ENCODE measurements at places on chromosomes 6 and 20.

DNA sequence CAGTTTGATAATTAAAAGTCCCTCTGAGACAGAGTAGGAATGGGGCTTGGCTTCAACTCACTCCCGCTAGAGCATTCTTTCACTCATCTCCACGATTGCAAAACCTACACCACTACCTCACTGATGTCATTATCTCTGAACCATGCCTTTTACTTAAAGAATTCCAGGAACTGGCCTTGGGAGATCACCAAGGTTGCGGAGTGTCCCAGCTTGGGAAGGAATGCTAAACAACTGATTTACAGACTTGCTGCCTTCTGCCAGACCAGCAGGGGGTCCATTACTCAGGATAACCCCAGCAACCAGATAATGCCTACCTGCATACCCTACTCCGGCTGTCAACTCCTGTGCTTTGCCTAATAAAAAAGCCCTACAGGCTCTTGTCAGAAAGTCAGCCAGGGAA, 102.2 kb upstream of the RALGAPA2 start:
- no peak for DNase-seq

DNA sequence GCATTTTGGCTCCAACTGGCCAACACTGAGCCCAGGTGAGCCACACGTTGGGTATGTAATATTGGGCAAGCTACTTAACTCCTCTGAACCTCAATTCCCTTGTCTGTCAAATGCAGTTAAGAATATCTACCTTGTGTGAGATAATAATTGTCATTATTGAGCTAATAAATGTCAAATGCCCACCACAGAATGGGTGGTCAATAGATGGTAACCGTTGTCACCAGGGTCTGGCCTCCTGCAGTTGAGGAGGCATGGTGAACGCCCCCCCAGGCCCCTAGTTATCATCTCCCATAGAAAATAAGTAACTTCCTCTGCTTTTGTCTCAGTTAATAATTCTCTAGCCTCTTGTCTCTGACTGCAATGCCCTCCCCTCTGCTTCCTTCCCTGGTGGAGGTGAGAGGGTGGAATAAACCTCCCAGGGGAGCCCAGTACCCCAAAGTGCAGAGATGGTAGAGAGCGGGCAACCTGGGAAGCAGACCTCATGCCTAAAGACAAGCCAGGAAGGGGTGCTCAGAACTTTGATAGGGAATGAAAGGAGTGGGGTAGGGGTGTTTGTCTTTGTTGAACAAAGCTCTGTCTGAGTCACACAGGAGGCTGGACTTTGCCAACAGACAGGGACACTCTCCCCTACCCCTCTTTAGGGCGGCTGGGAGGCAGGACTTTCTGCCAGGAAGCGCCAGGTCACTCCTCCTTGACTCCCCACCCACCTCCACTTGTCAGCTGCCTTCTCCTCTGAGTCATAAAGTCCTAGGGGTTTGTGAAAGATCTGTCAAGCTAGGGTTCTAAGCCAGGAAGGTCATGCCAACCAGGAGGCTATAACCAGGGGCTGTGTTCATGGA, 1.3 kb upstream of the UNC5CL start:
- no peak for DNase-seq

DNA sequence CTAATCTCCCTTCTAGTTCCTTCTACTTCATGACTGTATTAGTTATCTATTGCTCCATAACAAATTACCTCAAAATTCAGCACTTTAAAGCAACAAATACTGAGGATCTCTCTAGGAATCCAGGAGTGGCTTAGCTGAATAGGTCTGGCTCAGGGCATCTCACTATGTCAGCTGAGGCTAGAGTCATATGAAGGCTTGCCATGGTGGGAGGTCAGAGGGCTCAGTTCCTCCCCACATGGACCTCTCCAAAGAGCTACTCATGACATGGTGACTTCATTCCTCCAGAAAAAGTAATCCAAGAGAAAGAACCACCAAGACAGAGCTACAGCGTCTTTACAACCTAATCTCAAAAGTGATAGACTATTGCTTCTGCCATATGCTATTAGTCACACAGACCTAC, 70.2 kb upstream of the PRND start:
- DNase-seq: no peak

GRCh38 chr6:104908031-104908887, 48.5 kb upstream of the HACE1 start:
- no peak for DNase-seq

DNA sequence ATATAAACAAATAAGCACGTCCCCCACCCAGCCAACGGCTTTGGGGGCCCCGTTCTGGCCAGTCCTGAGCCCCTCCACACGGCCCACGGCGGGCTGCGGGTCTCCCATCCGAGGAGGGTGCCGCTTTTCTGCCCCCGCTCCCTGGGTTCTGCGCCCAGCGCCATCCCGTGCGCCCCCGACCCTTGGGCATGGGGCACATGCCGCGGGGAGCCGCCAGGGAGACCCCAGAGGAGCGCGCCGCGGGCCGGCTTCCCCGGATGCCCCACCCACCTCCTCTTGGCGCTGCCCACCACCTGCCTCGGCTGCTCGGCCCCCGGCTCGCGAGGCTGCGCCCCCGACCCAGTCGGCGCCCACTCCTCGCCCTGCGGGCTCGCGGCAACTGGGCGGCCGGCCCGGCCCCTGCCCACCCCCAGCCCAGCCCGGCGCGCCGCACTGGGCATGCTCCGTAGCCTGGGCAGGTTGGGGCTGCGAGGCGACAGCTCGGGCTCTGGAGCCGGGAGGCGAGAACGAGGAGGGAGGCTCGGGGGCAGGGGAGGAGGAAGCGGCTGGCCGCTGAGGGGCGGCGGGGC, 570 bp upstream of the PLCB4 start:
- no peak for DNase-seq

DNA sequence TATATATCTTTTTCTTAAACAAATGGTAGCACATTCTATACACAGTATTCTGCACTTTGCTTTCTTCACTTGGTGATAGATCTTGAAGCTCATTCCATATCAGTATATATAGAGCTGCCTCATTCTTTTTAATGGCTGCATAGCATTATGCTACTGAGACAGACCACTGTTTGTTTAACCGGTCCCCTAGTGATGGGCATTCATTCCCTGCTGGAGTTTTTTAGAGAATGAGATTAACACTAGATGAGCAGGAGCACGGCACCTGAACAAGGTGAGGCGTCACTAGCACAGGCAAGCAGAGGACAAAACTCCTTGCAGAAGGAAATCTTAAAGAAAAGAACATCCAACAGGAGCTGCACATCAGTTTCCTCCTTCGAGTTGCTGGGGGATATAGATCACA, 69.6 kb downstream of the GNAS-AS1 start:
- DNase-seq: no peak

GRCh38 chr6:11500008-11500407, 37.5 kb upstream of the TMEM170B start:
- DNase-seq: no peak

DNA sequence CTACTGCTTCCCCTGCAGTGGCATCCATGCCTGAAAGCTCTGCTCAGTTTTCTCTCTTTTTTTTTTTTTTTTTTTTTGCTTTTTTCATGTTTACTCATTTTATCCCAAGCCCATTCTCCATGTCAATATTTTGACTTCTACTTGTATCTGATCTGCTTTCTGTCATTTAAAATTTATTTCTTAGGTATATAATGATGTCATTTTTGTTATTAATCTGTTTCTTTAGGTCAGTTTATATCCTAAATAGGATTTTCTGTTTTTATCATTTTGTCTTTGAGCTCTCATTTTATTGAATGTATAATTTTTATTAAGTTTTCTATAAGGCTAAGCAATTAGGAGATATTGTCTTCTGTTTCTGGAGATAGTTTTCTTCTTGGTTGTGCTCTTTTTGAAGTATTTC, 138.5 kb upstream of the PMEPA1 start:
- no peak for DNase-seq

DNA sequence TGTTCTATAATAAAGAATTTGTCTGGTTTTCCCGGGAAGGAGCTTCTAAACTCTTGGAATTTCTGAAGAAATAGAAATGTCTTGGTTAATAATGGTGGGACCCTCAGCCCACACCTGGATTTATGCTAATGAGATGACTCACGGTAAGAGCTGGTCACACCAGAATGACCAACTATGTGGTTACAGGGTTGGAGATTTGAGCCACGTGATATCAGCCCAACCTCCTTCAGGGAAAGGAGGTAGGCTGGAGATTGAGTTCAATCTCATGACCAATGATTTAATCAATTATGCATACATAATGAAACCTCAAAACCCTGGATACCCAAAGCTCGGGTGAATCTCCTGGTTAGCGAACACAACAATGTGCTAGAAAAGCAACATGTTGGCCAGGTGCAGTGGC, 22.1 kb upstream of the CDKN1A start:
- no peak for DNase-seq

DNA sequence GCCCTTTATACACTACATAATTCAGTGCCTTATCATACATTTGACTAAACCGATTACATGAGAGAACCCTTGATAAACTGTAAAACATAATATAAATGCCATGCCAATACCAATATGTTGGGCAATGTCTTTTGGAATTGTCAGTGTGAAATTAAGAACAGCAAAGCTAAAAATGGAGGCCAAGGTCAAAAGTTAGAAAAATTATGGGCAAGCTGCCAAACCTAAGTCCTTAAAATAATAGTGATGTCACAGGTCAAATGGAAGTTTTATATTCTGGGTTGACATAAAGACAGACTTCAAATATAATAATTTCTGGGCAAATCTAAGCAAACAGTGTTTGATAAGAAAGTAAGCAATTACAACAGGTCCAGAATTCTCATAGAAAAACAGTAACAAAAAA, 696.7 kb downstream of the RNF144B start:
- no peak for DNase-seq

DNA sequence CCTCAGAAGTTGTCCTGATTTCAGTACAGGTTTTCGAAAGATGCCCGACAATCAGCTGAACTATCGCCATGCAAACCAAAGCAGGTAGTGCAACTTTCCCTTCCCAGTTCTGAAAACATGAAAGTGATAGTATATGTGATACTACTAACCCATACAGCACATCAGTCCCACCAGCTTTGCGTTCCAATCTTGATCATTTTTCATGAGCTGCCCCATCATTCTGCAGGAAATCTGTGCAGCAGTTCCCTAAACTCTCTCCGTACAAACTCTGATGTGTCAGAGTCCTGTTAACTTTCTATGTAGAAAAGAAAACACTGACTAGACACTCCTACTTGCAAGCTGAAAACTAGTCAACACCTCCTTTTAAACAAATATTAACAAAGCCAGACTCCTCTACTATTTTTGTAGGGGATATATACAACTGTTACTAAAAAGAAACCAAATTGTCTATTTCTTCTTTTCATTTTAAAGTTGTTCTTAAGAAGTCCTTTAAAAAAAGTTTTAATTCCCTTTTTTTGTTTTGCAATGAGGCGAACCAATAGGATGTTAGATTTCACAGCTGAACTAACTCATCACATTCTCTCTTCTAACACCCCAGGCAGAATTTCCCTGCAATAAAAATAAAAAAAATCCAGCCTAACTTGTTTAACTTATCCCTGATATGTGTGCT, 99.6 kb upstream of the DST start:
- no peak for DNase-seq

GRCh38 chr6:137903933-137904821, 37.1 kb downstream of the TNFAIP3 start:
- no peak for DNase-seq

- no peak for DNase-seq
Measured at GRCh38 chr6:31354864-31355582, 2.0 kb downstream of the HLA-B start.

DNA sequence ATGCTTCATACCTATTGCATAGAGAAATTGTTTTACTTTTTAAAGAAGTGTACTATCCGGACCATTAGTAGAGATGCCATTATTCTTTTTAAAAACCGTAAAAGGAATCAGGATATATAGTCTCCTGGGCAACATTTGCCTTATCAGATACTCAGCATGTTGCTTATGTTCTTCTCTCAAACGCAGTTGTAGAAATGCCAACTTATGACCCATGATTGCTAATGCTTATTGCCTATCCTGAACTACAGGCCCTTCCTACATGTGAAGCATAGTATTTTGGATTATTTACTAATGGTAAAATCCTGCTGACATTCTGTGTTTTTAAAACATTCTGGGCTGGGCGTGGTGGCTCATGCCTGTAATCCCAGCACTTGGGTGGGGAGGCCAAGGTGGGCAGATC, 99.5 kb downstream of the FOXO3 start:
- DNase-seq: no peak

DNA sequence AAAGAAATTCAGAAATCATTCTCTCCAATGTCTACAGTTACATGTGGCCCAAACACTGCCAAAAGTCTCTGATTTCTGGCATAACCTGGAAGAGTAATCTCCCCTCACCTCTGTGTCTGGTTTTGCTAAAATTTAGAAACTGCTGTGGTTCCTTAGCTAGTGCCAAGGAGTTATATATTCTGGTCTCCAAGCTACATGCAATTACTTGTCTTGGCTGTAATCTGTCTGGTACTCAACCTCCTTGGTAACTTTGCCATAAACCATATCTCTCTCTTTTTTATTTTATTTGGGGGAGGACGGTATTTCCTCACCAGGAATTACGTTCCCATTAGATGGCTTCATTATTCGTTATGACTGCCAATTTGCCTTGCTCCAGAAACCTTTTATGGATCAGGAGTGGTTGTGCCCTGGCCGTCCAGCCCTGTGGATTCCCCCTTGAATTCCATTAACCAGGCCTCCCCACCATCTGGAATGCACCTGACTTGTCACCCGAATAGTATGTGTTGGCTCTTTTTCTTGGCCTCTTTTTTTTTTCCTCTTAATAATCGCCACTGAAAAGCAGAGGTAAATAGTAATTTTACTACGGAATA, 400.0 kb downstream of the CD83 start:
- DNase-seq: no peak

DNA sequence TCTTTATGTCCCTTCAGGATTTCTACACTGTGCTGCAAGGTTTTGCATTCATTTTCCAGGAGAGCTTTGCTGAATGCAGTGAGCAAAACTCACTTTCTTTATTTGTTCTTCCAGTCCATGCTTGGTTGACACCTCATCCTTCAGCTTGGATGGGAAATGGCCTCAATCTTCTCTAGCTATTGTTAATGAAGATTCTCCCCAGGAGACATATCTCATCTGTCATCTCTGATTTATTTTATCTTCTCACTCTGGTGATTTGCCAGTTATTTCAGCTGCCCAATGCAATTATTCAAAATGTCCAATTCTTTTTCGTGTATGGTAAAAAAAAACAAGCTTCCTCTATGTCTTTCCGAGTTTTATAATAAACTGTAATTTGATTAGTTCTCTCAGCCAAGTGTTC, 77.9 kb upstream of the PAK5 start:
- DNase-seq: no peak

DNA sequence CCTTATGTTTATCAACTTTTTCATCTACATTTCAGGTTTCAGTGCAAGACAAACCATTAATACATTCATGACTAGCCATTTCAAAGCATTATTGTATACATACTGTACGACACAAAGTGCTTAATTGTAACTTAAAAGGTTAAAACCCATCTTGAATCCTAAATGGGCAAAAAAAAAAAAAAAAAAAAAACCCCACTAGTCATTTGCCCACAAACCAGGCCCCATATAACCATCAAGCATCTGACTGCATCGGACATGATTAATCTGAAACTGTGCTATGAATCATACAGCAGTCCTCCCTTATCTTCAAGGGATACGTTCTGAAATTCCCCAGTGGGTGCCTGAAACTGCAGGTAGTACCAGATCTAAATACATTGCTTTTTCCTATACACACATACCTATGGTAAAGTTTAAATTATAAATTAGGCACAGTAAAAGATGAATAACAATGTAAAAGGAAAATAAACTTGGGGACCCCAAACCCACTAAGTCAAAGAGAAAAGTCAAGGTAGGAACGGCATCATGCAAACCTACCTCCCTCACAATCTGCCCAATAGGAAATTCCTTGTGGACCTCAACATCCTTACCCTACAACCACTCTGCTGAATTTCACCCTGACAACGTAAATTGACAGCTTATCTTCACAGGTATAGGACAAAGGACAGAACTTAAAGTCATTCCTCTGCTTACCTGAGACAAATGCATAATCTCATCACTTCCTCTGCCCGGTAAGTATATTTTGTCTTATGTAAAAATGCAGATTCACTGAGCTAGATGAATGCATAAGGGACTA, 14.3 kb downstream of the B4GALT5 start:
- no peak for DNase-seq

Measured in NCI-H2107 (cell line).